ENCODE measurements at places on chromosomes 2 and 18. TPM values are rescaled to one million over a fixed set of nuclear protein-coding genes. Genes with fewer than 3 reads are reported as not detected.

DNA sequence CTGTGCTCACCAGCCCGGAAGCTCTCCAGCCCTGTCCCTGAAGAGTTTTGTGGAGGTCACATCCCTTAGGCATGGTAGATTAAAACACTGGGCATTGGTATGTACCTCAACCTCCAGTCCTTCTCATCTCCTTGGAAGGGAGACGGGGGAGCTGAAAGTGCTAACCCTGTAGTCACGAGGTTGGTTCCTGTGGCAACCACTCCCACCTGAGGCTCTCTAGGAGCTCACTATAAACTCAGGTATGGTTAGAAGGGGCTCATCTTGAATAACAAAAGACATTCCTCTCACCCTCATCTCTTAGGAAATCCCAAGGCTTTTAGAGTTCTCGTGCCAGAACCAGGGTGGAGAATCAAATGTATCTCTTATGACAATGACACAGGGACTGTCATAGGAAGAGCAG lies 43.0 kb upstream of the MGAT4A start:
- no peak for DNase-seq

DNA sequence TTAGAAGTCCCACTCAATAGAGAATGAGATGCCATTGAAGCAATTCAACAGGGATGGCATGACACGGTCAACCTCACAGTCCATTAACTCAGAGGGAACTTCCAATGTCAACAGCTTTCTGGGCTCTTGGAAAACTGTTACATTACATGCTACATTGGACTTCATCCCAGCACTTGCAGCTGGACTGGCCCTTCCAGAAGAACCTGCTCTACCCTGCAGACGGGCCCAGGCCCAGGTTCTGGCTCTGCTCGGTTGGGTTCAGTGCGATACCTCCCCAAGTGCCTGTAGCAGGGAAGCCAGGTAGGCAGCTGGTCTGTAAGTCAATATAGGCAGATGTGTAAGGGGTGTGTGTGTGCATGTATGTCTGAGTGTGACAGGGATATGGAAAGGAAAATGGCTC lies 12.9 kb downstream of the LAMA1 start:
- DNase-seq = no peak

- DNase-seq = no peak
Measured at GRCh38 chr2:172434821-172435605, 7.6 kb downstream of the ITGA6 start.

- DNase-seq = no peak
Measured at GRCh38 chr2:236861944-236862343, 223.7 kb upstream of the COPS8 start.

DNA sequence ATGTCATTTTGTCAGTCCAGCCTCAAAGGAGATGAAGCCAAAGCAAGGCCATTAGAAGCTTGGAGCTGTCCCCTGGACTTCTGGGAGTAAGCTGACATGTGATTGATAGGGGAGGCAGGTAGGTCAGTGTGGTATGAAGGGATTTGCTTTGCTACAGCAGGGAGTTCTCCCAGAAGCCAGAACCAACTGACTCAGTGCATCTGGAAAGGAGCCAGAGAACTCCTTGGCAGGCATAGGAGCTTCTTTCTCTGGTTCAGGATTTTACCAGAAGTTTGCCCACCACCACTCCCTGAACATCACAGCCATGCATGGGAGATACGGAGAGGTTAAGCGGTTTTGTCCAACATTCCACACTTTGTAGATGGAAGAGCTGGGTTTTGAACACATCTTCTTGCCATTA lies 24.5 kb upstream of the KCNE4 start:
- DNase-seq = no peak

DNA sequence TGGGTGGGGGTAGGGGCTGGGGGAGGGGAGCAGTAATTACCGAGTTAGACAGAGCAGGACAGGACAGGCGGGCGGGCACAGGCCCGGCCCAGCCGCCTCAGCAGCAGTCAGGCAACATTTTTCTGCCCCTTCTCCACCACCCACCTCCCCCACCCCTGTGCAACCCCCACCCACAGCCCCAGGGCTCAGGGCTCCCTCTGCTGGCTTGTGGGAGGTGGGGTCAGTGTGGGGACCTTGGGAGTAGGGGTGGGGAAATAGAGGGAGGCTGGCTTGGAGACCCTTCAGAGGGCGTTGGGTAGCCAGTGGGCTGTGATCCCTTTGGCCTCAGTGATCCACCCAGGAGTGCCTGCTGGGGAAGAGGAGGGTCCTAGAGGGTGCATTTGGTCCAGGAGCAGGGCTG lies 6.4 kb downstream of the WNT6 start:
- DNase-seq = no peak

GRCh38 chr2:138474100-138474825 lies 27.3 kb upstream of the SPOPL start:
- DNase-seq = no peak

- DNase-seq = no peak
Measured at GRCh38 chr2:208006833-208007232, 18.5 kb downstream of the PLEKHM3 start.

TTR gene
- total RNA-seq = not detected

SCYGR4 gene
- not detected for total RNA-seq

GRCh38 chr2:88549616-88550292 lies 77.5 kb downstream of the EIF2AK3 start:
- no peak for DNase-seq

GRCh38 chr2:136117909-136118818 lies at the start of gene CXCR4:
TSS of gene CXCR4 (minus strand) at chr2:136118149. CDS start at chr2:136118060, 89 bp downstream.
- DNase-seq = peak; percentile 93

- DNase-seq = peak; percentile 79
Measured at GRCh38 chr18:62523631-62524439, 1.0 kb downstream of the ZCCHC2 start.

DNA sequence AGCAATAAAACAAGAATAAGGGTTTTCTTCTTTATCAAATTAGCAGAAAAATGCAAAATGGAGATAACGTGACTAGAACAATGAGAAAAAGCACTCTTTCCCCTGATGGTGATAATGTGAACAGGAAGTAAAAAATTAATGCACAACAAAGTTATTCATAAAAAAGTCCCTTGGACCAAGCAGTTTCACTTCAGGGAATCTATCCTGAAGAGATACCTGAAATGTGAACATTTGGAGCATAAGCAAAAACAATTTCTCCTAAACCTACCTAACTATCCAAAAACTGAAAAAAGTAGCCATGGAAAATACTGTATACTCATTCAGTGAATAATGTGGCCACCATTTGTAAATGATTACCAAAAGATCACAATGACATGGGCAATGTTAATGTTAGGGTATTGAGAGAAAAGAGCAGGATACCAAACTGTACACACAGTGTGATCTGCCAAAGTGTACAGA lies 48.7 kb downstream of the TRIP12 start:
- no peak for DNase-seq

GRCh38 chr2:33241072-33241471 lies 235.4 kb upstream of the RASGRP3 start:
- DNase-seq = no peak

- no peak for DNase-seq
Measured at GRCh38 chr2:217800433-217801114, 202.2 kb downstream of the TNS1 start.

DNA sequence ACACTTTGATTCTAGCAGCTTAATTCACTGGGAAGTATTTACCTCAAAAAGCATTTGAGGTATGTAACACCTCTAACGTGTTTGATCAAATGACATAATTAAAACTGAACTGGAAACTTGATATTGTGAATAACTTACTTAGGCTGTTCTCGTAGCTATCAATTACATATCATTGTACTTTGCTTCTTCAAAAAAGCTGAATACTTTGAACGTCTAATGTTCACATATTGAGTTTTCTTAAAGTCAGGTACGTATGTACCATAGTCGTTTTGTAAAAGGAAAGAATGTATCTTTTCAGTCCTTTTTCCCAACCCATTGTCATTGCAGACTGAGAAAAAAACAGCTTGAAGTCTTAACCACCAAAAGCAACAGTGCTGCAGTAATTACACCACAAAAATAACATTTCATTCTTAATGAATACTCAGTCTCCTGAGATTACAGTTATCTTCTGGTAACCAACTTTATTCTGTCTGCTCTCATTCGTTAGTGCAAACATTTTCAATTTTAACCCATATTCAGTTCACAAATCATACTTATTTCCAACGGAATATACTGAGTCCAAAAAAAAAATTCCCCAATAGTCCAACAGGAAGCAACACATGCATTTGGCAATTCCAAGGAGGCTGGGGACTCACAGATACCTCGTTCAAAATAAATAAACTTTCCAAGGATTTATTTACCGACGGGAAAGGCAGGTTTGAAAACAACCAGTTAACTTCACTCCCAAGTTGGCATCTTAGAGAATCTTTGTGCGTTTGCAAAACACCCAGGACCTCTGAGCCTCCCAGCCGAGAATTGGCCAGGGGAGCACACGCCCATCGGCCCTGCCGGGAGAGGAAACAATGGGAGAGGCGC lies 1.1 kb downstream of the CHN1 start:
- no peak for DNase-seq

DNA sequence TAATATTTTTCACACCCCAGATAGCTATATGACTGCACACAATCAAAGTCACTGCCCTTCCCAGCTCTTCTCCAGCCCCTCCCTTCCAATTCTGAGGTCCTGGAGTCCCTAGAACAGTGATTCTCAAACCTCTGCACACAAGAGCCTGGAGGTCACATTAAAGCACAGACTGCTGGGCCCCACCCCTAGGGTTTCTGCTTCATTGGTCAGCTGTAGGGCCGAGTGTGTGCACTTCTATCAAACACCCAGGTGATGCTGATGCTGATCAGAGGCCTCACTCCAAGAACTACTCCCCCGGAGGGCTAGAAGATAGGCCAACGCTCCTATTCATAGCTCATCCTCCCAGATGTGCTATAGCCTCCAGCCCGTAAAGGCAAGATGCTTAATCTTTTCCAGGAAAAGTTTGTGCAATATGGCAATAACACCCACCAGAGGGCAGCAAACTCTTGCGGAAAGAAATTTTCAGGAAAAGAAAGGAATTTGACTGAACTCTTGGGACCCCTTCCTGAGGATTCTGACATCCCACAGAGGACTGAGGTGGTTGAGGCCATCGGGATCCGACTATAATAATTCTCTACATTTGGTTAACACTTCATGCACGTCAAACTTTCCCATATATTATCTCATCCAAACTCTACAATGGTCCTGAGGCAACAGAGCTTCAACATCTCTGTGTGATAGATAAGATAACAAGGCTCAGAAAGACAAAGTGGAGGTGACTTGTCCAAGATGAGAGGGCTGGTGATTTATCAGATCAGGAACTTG lies 194.2 kb upstream of the PKDCC start:
- DNase-seq = no peak

GRCh38 chr18:34933909-34934661 lies 107.1 kb upstream of the MAPRE2 start:
- DNase-seq = no peak

LINC00305 gene
- total RNA-seq = not detected

DNA sequence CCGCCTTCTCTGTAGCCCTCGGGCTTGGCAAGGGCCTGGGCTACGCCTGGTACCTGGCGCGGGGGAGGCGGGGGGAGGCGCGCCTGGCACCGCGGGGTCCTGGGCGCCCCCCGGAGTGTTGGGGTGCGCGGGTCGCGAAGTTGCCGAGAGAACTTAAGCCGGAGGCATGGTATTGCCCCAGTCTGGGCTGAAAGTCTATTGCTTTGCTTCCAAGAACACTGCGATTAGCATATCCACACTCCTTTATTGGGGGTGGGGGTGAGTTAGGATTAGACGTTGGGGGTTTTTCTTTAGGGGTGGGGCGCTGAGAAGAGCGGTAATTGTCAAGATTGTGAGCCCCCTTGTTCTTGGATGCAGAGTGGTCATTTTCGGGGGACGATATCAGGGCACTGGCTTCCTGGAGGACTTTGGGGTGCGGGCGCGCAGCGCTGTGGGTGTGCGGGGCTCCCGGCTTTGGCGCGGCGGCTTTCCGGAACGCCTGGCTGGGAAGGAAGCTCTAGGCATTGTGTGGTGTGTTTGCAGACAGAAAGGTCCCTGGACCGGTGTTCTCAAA lies 798 bp downstream of the TANC1 start:
- no peak for DNase-seq

SCYGR8 gene
- not detected for total RNA-seq

NTSR2 gene
- not detected for total RNA-seq

DNA sequence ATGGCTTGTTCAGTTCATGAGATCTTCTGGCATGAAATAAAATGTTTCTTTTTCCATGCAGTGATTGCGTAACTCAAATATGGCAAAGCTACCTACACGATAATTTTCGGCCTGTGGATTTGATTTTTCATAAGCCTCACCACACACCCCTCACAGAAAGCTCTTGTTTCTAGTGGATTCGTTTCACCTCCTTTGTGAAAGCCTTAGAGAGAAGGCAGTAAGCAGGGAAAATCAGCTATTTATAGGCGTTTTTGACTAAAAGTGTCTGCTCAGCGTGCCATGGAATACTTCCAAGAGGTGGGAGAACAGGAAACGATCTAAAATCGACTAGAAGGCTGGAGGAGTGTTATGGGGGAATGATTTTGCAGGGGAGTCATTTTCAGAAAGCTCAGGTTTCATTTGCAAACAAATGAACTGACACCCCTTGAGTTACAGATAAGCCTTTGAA lies 417.9 kb downstream of the TGIF1 start:
- DNase-seq = no peak

DNA sequence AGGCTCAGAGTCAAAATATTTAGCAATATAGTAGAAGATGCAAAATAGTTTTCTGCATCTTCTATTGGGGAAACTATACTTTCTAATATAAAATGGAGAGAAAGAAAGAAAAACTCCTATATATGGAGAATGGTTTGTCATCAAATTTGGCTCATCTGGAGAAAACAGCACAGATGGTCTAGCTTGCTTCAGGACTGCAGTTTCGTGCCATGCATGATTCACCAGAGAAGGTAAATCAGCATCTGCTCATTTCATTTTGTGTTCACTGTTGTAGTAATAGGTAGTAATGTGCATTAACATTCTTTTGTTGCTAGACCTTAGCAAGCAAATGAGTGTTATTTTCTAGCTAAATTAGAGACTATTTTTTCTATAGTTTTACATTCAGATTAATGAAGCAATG lies 179.0 kb downstream of the ASXL3 start:
- DNase-seq = no peak

- peak; percentile 60 for DNase-seq
Measured at GRCh38 chr2:127174136-127174535, 46.0 kb downstream of the CYP27C1 start.

DNA sequence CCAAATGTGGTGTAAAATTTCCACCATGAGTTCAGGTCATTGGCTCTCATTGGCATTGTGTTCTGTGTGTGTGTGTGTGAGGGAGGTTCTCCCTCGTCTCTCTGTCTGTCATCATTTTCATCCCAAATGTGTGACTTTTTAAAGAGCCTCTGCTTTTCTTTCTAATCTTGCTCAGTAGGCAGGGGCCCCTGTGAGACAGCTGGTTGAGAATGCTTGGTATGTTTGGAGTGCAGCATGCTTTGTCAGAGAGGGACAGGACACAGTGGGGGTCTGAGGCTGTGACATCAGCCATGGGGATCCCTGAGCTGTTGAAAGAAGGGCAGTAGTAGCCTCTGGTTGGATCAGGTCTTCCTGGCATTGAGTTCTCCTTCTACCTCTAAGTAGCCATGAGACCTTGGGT lies 10.6 kb downstream of the PTPRM start:
- DNase-seq = no peak
